H9 (cell line): ENCODE measurements at places on chromosomes 11 and 22. TPM values are rescaled to one million over a fixed set of nuclear protein-coding genes. Genes with fewer than 3 reads are reported as not detected.

PGA4 gene
- total RNA-seq = not detected in 2 replicates

GRAP2 gene
- not detected in 2 replicates for total RNA-seq

LRRC55 gene
- 0.90 and 1.0 TPM in 2 replicates for total RNA-seq

MAPK11 gene
- total RNA-seq = 1.5 and 2.1 TPM in 2 replicates

TMPRSS5 gene
- 0.37 and 0.81 TPM in 2 replicates for total RNA-seq

RIC3 gene
- 19.9 and 23.7 TPM in 2 replicates for total RNA-seq

SCN3B gene
- 0.64 and 0.77 TPM in 2 replicates for total RNA-seq

C22orf31 gene
- total RNA-seq = not detected in 2 replicates

NPAS4 gene
- total RNA-seq = 1.6 and 1.8 TPM in 2 replicates

SLC5A4 gene
- not detected in 2 replicates for total RNA-seq

NCAPH2 gene
- total RNA-seq = 76.2 and 78.1 TPM in 2 replicates

ALX4 gene
- not detected in 2 replicates for total RNA-seq

GRAMD1B gene
- 24.7 and 25.9 TPM in 2 replicates for total RNA-seq

SLC1A2 gene
- total RNA-seq = 0.09 and 0.50 TPM in 2 replicates

OR5AR1 gene
- total RNA-seq = not detected in 2 replicates

PRR33 gene
- not detected in 2 replicates for total RNA-seq
